ENCODE measurements at places on chromosomes 2 and 18.

GRCh38 chr2:144477957-144478311 is 42.0 kb downstream of the ZEB2 start:
- DNase-seq = no peak

- no peak for DNase-seq
Observed at GRCh38 chr2:18708203-18708715, 118.9 kb upstream of the NT5C1B start.

DNA sequence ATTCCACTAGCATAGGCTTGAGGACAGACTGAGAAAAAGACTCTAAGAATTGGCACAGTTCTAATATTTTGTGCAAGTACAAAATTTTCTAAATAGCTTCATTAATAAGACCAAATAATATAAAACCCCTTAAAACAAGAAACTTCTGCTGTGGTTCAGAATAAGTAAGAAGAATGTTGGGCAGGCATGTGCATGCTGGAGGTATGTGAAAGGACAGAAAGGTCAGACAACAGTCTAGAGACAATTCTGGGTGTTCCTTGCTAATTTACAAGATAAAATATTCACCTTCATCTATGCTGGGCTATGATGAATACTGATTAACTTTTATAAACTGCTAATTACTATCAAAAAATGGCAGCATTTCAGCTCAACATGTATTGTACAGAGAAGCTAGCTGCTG is 14.9 kb downstream of the CEBPZOS start:
- no peak for DNase-seq

- DNase-seq = no peak
Observed at GRCh38 chr2:219488844-219489194, 9.9 kb upstream of the GMPPA start.

DNA sequence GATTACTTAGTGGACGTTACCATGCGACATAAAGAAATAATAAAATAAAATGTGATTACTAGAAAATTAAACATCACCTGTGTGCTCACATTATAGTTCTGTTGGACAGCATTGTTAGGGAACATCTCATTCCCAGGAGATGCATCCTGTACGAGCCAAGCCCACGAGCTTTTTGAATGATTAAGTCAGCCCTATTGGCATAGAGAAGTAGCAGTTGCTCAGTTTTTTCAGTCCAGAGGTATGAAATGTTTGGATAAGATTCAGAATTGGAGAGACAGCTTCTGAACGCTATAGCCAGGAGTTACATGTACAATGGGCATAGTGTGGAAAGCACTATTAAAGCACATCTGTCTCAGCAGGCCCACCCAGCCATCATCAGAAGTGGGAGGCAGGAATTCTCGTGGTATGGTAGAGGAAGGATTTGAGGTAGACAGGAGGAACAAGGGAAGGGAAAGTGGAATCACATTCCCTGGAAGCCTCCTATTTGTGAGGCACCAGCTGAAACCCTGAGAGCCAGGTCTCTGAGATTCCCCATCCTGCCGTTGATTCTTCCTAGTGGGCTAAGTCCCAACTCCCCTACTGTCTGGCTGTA is 8.6 kb downstream of the SPATS2L start:
- no peak for DNase-seq

DNA sequence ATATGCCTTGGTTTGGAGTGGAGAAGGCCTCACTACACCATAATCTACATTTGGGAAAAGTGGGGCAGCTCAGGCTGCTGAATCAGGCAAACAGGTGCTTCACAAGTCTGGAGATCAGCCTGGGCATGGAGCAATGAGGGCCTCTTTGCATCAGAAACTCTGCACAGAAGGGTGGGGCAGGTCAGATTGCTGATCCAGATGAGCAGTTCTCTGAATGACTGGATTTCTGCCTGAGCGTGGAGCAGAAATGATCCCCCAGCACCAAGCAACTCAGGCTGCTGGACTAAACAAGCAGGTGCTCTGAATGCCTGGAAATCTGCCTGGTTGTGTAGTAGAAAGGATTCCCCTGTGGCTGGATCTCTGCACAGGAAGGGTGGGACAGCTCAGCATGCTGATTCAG is 605.3 kb upstream of the ZNF804A start:
- no peak for DNase-seq

DNA sequence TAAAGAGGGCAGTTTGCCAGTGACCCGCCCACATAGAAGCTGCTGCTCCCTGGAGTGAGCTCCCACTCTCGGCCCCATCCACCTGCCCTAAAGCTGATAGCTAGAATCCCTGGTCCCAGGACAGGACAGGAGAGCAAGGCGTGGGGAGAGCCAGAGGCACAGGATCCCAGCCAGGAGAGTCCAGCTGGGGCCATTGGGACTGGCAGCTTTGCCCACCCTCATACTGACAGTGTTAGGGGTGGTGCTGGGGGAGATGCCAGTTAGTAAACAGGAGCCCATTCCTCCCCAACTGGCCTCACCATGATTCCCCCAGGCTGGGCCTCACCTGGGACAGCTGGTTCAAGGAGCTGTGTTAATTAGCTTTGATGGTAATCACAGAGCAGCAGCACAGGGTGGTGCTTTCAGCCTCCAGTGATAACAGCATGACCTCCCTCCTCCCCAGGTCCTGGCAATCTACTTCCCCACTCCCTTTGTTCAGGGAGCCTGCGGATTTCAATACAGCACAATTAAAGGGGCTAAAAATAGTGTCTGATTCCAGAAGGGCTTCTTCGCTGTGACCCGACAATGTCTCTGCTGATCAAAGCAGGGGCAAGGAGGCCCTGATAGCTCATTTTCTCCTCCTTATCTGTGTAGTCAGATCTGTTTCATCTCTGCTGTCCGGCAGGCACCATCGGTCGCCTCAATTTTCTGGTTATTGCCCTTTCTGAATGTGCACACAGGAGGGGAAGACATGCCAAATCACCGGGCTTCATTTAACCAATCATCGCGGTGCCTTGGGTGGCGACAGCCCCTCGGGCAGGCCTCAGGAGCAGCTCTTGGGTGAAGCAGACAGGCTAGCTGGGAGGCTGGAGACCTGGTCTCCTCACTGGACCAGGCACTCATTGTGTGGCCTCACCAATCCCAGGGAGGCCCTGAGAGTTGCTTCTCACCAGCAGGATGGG is 119.9 kb upstream of the TEX51 start:
- no peak for DNase-seq

GRCh38 chr2:180205621-180206235 is 198.6 kb upstream of the CWC22 start:
- no peak for DNase-seq

GRCh38 chr18:45357686-45358470 is 257.4 kb upstream of the SLC14A2 start:
- DNase-seq = no peak
